Stimulated activated CD4-positive, alpha-beta T cell treated with anti-CD3 and anti-CD28 coated beads, Interleukin-2, amount 100 ng/mL, for 24 hours (primary cell): ENCODE measurements at places on chromosomes 6 and 20.

GRCh38 chr20:35238170-35238569 is 11.7 kb downstream of the MMP24 start:
- no peak for DNase-seq

DNA sequence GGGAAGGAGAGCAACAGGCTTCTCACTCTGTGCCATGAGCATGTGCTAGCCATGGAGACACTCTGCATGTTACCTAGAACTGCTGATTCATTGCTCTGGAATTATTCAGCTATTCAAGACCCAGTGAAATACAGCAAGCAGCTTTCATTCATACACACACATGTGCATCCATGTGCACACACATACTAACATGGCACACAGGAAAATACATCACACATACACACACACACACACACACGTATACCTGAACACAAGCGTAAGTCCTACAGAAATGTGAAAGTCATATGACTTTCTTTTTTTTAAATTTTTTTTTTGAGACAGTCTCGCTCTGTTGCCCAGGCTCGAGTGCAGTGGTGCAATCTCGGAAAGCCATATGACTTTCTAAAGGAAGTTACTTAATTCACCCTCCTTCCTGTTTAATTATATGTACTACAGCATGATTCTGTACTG is 108.2 kb upstream of the NFATC2 start:
- DNase-seq: no peak

DNA sequence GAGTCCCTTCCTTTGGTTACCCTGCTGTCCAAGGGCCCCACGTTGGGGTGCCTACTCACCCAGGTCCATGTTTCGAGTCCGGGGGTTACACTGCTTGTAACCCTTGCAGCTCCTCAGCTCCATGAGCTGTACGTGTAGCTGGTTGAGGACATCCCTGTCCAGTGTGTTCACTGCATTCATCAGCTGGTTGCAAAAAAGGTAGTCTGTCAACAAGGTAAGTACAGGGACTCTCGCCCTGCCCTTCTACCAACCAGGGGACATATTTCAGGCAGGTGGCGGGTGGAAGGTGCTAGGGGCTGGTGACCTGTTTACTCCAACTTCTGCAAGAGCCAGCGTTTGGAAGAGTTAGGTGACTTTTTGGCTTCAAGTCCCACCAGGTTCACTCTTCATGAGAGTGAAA is 123.6 kb downstream of the SULF2 start:
- DNase-seq: no peak

GRCh38 chr20:3654326-3655130 is 8.7 kb downstream of the GFRA4 start:
- DNase-seq: no peak

GRCh38 chr6:76888351-76888750 is 574.9 kb downstream of the HTR1B start:
- no peak for DNase-seq

- no peak for DNase-seq
Measured at GRCh38 chr20:63930971-63931553, 25.2 kb downstream of the UCKL1 start.

DNA sequence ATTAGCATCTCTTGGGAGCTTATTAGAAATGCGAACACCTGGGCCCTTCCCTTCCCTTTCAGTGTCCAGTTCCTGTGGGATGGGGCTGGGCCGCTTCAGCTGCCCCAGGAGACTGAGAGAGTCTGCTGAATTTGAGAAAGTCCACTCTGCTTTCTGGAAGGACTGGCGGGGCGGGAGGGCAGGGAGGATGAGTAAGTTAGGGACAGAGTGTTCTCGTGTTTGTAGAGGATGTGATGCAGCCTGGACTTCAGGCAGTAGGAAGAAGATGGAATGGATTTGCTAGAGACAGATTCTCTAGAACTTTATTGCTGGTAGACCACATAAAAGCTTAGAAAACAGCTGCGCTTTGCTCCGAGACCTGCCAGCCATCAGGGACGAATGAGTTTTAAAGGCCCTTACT is 1.1 kb upstream of the TULP4 start:
- DNase-seq: no peak

- no peak for DNase-seq
Measured at GRCh38 chr6:9638861-9639260, 776.0 kb downstream of the TFAP2A start.

DNA sequence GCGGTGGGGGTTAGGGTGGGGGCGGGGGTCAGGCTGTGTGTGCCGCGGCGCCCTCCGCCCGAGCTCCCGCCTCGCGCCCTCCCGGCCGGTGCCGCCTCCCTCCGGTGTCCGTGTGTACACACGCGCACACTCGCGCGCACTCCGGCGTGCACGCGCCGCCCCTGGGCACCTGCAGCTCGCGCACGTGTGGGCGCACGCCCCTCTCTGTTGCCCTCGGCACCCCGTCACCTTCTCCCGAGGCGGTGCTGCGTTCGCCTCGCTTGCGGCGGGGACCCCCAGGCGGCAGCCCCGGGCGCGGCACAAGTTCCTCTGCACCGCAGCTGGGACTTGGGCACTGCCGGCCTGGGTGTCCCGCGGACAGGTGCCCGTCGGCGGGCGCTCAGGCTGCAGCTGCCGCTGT is 525 bp downstream of the MACROD2 start:
- DNase-seq: peak; percentile 0

DNA sequence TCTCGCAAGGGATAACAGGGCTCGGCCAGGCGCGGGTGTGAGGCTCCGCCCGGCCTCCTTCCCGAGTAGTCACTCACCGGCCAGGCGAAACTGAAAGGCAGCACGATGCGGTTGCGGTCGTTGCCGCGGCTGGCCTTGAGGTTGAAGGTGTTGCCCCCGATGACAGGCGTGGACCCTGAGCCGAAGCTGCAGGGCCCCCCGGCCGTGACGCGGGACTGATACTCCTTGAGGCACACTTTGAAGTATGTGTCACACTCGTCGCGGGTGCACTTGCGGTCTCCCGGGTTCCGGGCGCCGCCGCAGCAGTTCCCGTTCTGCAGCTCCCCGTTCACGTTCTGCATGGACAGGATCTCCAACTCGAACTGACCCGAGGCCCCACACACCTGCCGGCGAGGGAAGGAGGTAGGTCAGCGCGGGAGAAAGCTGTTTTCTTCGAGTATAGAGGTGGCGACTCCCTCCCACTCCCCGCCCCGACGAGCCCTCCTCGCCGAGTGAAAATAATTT is 1.1 kb downstream of the JAG1 start:
- DNase-seq: peak; percentile 60

- DNase-seq: no peak
Measured at GRCh38 chr6:78492351-78493017, 374.9 kb upstream of the IRAK1BP1 start.

DNA sequence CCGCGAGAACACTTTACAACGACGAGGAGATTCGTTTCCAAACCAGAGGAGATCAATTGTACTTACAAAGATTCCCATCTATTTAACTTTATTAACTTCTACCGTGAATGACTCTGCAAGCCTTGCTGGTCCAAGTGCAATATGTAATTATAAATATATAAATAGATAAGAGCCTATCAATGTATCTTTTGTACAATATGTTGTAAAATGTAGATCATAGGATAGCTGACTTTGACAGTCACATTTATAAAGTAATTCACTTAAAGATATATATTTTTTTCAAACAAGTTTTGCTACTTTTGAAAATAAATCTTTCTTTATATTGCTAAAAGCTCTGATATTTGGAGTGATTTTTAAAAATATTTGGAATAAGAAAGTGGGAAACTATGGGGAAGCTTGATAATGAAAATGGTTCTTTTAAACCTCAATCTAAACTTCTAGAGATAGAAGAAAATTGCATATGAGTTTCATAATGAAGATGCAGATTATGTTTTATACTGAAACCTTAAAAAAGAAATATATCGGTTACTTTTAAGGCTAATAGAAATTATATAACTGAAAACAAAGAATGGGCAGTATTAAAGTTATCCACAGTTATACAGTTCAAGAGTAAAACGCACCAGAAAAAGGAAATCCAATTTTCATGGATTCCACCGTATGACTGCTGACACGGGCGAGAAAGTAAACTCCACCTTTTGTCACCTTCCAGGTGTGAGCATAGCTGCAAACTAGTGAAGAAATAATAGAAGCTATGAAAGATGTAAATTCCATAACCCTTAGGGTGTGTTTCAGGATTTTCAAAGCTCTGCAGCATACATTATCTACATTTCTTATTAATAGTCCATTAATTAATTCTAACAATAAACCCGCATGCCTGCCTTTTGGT is 3.3 kb downstream of the TCF21 start:
- no peak for DNase-seq

DNA sequence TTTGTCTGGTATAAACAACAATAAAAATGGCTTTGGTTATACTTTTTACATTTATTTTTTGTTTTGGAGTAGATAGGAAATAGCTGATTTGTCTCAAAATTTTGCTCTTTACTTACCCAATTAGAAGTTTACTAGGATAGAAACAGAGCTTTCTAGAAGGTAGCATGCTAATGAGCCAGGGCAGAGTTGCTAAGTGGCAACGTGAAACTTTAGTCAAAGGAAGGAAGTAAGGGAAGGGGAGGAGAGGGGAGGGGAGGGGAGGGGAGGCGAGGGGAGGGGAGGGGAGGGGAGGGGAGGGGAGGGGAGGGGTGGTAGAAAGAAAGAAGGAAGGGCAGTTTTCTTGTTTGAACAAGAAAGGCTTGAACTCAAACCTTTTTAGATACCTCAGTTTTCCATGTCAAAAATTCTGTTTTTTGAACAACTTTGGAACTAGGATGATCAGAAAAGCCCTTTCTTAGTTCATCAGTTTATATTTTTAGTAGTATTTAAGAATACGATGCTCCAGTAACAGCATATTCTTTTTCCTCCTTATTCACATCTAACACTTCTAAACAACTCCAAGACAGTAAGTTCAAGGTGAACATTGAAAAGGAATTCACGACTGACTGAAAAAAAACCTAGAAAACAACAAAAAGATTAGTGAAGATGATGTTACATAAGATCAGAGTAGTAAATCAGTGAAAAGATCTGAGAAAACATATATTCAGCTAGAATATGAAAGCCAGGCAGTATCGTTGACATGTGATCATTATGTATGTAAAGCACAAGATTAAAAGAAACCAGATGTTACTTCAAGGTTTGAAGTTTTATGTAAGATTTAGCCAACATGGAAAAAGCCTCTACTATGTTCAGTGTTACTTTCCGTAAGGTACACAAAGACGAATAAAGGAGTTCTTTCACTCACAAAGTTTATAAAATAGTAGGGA is 263.4 kb downstream of the ARHGAP18 start:
- DNase-seq: no peak

DNA sequence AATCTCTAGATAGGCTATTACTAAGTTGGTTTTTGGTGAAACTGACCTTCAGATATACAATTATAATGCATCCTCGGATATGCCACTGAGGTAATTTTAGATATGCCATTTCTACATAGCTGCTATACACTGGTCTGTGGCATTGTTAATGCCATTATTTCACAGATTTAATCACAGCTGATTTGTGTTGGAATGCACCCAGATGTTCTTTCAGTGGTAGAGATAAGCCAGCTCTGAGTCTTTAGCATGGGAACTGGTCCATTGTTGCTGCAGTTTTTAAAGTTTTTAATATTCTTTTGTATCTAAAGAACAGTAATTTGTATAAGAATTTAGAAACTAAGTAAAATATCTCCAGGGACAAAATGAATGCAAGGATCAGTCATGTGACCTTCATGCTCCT is 6.8 kb downstream of the TMX4 start:
- no peak for DNase-seq

GRCh38 chr20:53576586-53577318 is 16.9 kb downstream of the ZNF217 start:
- no peak for DNase-seq

GRCh38 chr6:167932468-167933276 is 64.8 kb upstream of the KIF25 start:
- no peak for DNase-seq

DNA sequence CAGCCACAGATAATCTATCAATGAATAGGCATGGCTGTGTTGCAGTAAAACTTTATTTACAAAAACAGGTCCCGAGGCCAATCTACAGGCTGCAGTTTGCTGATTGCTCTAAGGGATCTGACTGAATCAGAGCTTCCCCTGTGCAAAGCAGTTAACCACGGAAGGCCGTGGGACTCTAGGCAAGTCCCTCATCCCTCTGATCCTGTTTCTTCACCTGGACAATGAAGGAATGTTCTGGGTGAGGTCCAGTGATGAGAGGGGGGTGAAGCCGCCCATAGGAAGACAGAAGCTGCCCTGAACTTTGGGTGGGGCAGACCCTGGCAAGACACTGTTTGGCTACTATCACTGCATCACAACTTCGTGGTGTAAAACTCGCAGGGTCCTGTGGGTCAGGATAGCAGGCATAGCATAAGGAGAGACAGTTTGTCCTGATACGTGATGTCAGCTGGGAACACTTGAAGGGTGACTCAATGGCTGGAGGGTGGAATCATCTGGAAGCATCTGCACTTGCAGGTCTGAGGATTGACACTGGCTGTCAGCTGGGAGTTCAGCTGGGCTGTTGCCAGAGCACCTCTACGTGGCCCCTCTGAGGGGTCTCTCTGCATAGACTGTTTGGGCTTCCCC is 33.3 kb upstream of the TGM2 start:
- DNase-seq: no peak

GRCh38 chr20:63974402-63975200 is 4.8 kb downstream of the SAMD10 start:
- DNase-seq: no peak

DNA sequence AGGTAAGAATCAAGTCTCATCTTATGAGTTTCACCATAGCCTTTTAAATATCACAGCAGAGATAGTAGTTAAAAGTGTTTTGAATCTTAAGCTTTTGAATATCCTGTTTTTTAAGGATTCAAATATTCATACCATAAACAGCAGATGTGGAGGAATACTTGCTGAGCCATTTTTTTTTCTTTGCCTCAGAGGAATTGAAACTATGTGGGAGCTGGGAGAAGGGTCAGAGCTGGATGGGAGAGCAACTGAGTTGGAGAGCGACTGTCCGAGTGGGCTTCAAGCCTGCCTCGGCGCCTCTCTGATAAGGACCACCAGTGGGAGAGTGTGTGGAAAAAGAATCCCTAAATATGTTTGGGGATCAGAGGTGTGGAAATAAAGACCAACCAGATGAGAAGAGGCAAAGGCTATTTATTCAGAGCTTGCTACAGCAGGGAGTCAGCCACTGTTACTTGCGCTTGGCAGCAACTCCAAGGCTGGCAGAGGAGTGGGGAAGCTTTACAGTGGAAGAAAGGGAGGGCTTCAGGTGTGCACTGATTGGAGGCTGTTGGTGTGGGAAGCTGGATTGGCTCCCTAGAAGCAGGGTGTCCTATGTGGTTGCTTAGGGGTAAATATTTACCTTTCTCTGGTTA is 34.3 kb upstream of the MCUR1 start:
- no peak for DNase-seq

DNA sequence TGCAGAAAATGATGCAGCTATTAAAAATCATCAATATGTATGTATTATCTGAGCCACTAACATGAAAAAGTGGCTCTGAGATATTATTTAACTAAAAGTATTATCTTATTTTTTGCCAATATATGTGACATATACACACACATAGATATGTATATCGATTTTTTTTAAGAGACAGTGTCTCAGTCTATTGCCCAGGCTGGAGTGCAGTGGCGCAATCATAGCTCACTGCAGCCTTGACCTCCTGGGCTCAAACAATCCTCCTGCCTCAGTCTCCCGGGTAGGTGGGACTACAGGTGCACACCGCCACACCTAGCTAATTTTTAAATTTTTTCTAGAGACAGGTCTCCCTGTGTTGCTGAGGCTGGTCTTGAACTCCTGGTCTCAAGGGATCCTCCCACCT is 1.6 kb upstream of the TRAF3IP2 start:
- DNase-seq: no peak

GRCh38 chr6:110731898-110732297 is 83.4 kb downstream of the CDK19 start:
- DNase-seq: no peak
